CD4-positive, alpha-beta T cell treated with Interleukin-1 beta for 1 hour (primary cell): ENCODE measurements at places on chromosomes 12 and 14.

- no peak for DNase-seq
Measured at GRCh38 chr14:35932136-35932535, 106.0 kb downstream of the BRMS1L start.

DNA sequence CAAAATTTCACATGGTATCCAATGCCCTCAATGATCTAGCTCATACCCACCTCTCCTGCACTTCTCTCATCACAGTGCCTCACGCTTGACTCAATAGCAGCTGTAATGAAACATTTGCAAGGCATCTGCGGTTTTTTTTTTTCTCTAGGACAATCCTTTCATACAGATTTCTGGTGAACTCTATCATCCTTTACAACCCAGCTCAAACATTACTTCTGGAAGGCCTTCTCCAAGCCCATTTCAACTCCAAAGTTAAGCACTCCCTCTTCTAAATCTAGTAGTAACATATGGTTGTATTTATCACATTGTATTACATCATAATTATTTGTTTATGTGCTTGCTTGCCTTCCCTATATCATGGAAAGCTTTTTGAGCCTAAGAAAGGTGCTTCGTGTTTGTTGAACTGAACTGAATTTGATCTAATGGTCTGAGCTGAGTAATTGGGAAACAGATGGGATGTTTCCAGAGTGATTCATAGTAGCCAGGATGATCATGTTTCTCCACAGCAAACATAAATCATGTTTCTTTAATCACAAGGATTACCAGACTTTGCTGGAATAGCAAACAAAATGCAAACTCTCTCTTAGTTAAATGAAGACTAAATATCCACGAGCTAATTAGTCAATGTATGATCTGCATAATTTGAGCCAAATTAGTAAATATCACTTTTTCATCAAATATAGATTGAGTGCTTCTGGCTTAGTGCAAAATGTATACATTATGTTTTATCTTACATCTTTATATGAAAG lies 14.3 kb downstream of the CFL2 start:
- DNase-seq, result no peak

DNA sequence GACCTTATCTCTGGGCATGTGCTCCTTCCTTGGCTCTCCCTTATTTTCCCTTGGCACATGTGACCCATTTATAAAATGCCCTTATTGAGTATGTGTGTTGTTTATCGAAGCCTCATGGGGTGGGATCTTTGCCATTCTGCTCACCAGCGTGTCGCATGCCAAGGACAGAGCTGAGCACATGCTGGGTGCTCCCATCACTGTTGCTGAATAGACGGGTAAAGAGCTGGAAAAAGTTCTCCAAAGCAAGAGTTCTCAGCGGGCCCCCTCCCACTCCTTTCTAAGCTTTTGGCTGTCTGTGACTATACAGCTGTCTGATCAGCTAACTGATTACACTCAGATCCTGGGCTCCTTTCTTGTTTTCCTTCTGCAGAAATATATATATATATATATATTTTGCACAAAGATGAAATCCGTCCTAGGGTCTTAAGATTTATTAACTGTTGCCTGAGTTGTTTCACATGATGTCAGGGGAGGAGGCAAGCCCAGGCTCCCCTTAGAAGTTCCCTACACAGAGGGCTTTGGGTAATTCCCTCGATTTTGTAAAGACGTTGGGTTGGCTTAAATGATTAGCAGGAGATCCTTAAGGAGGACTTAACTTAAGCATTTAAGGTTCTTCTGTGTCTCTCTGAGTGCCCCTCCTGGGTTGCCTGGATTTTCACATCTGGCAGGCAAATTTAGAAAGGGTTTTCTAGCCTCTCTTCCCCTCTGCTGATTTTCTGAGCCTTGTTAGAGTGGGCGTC lies 71.6 kb downstream of the TMEM132C start:
- DNase-seq, result no peak

DNA sequence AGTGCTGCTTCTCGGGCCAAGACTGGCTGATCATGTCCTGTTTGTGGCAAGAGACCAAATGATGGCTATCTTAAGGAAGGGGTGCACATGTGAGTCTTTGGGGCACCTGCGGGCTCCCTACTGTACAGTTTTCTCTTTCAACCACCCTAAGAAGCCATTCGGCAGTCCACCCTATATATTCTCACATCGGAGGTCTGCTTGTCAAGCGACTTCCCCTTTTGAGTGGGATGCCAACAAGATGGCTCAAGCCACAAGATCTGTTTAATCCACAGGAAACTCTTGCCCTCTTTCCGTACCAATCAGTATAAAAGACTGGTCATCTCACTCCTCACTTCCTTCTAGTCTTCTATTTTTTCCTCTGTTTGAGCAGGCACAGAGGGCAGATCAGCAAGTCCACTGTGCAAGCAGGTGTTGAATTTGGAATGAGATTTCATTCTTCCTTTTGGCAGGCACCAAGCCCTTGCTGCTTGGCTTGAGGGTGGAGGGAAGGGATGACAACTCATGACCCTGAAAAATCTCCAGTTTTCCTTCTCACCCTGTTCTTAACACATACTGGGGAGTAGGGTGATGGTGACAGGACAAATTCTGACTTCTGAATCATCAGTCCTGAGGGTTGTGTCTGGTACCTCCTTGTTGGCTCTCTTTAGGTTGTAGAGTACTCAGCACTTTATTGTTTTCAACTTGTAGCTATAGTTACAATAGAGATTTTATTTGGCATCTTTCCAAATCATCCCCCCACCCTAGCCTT lies 17.6 kb downstream of the LACRT start:
- DNase-seq, result no peak

- no peak for DNase-seq
Measured at GRCh38 chr12:14695715-14696141, 671 bp downstream of the GUCY2C start.

GRCh38 chr12:121543786-121544185 lies 37.0 kb downstream of the KDM2B start:
- no peak for DNase-seq

DNA sequence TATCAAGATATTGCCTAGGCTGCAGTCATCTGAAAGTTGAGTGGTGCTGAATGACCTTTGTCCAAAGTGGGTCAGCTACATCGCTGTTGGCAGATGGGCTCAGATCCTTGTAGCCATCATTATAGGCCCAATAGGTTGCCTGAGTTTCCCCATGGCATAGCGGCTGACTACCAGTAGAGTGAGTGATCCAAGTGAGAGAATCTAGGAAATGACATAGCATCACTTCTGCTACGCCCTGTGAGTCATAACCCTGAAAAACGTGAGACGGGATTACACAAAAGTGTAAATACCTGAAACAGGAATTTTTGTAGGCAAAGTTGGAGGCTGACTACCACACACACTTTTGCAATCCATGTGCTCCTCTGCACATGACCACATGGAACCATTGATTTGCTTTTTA lies 273.3 kb downstream of the RPL10L start:
- DNase-seq, result no peak

DNA sequence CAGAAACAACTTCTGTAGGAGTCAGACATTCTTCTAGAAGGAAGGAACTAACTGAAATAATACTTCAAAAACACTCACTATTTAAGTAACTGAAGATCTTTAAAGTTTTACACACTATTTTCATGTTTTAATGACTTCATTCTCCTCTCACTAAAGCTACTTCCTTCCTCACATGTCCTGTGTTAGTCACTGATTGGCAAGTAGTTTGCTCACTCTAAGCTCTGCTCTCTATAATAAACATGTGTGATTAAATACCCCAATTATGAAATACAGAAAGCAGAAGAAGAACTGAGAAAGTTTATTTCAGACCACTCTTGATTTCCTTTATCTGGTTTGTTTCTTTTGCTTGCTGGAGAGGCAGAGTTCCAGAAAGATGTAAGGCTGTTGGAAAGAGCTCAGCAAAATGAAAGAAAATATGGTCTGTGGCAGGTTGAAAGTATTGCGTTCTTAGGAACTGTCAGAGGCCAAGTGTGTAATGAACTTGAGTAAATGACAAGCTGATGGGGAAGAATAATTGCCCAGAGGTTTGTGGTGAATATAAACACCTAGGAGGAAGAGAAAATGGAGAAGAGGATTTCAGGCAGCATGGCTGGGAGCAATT lies 522.0 kb upstream of the SEL1L start:
- DNase-seq, result no peak

- DNase-seq, result no peak
Measured at GRCh38 chr12:85587158-85587557, 249.1 kb downstream of the RASSF9 start.

- no peak for DNase-seq
Measured at GRCh38 chr14:38848243-38848935, 254.6 kb downstream of the SEC23A start.

DNA sequence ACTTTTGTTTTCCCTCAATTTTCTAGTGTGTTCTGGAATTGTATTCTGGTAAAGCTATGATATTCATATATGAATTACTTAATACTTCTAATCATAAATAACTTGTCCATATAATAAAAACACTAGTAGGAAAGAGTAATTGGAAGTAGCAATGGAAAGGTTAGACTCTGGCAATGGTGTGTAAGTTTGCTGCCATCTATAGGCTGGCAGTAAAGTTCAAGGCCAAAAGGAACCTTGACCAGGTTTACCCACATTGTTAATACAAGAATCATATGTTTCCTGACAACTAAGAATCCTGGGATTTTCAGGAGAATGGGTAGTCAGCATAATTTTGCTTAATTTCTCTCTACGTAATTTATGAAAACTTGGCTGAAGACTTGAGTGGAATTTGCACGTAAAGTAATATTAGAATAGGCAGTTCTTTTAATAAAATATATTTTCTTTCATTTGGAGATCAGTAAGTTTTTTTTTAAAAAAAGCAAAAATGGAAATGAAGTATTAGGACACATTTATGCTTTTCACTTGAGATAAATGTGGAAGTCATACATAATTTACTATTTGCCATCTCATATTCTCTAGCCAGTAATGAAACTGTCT lies 926.7 kb downstream of the GALC start:
- no peak for DNase-seq
